Keratinocyte (primary cell): ENCODE measurements at places on chromosomes 7 and 10.

DNA sequence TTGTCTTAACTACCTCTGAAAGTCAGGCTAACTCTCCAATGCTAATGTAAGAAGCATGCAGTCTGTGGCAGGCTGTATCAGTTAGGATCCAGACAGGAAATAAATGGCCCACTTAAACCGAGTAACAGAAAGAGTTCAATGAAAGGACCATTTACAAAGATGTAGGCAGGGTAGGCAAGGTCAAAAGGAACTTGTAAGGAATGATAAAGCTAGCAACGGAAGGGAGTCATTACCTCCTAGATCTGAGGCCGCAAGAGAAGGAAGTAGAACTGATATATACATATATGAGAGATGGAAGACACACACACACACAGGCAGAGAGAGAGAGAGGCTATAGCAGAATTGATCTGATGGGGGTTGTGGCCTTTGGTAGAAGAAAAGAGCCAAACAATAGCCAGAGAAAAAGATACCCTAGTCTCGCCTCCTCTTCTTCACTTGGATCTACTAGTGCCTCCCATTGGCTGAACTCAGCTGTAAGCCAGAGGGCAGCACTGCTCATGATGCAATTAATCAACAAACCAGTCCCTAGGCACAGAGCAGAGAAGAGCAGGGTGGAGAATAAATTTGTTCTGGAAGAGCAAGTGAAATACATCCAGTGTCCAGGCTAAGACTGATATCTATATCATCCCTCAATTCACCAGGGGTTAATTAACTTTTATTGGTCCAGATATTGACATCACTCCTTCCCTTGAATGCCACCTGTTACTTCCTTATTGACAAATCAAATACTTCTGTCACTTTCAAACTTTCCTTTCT, 91.2 kb downstream of the LSMEM1 start:
- no peak for DNase-seq

DNA sequence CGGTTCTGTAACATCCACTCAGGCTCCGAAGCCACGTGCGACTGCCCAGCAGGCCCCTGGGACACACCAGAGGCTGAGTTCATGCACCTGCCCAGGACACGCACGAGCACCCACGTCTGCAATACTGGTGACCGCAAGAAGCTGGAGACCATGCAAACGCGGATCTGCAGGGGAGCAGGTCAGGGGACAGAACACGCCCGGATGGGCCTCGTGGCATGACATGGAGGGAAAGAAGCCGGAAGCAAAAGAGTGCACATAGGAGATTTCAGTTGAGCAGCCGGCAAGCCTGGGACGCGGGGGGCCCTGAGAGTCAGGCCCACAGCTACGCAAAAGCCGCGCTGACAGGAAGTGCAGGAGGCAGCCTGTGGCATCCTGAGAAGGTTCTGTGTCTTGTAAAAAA, 73.7 kb downstream of the FOXL3 start:
- no peak for DNase-seq

GRCh38 chr7:132065193-132065988, 509.0 kb upstream of the PODXL start:
- DNase-seq = peak; percentile 77

- no peak for DNase-seq
These were observed 920.2 kb downstream of the TYW1 start for GRCh38 chr7:67916571-67917436.

DNA sequence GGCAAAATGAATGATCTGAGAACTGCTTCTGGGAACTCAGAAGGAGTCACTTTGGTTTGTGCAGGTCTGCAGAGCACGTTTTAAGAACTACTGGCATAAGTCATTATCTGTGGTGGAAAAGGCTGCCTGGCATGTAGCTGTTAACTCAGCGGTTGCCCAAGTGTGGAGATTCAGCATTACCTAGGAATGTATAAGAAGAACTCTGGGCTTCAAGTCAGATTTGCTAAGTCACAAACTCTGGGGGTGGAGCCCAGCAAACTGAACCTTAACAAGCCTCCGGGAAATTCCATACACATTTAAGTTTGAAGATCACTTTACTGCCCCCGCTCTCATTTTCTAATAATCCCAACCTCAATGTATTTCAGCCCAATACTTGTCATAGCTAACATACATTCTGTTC, 31.1 kb downstream of the PLXDC2 start:
- DNase-seq = peak; percentile 23

DNA sequence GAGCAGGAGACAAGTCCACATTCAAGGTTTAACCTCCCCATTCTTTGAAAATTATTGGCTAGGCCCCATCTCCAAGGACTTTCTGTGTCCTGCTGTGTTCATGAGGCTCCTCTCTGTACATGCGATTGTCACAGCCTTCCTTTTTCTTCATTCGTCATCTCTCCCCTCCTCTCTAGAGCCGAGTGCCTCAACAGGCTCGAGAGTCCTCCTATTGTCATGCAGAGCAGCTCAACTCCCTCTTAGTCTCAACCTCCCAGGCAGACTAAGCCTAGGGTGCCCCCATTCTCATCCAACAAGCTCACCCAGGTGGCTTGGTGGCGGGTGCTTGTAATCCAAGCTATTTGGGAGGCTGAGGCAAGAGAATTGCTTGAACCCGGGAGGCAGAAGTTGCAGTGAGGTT, 35.1 kb upstream of the SAMD8 start:
- DNase-seq = no peak

DNA sequence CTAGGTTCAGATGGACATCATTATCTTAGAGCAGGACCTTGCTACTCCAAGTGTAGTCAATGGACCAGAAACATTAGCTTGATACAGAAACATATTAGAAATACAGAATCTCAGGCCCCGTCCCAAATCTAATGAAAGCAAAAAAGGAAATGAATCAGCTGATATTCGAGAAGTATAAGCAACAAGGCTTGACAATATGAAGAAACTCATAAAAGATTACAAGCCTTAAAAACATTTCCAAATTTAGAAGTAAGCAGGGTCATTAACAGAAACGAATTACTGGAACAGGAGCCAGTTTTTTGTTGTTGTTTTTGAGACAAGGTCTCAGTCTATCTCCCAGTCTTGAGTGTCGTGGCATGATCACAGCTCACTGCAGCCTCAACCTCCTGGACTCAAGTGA, 40.5 kb upstream of the GSAP start:
- DNase-seq = no peak

- no peak for DNase-seq
These were observed 303.3 kb upstream of the IGFBP3 start for GRCh38 chr7:46224363-46224762.

DNA sequence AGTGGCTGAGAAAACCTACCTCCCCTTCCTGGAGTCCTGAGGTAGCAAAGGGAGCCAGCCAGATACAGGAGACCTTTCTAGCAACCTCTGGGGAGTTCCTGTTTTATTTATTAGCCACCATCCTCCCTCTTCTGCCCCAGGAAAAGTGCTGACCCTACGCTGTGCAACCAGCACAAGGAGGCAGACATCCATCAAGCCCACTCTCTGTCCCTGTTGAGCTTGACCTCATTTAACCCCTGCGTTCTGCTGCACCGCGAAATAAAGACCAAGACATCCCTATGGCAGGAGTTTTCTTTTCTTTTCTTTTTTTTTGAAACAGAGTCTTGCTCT, 25.3 kb upstream of the ANKRD2 start:
- DNase-seq = no peak

DNA sequence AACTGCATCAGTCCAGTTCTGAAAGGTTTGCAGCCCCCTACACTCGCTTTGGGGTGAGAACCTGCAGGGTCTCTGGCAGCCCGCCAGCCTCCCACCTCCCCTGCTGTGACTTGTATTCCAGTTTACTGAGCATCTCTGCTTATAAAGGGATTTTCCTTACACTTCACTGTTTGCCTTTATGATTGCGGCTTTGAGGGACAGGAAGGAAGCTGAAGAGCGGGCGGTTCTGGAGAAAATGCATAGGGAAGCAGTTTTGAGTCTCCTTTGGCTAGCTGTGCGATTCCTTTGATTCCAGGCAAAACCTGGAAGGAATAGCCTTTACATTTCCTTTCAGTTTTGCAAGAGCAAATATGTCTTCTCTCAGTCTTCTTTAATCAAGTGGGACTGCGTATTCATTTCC, 65.0 kb upstream of the TRIM8 start:
- DNase-seq = no peak

GRCh38 chr7:109318136-109318535, 748.5 kb downstream of the DNAJB9 start:
- no peak for DNase-seq

DNA sequence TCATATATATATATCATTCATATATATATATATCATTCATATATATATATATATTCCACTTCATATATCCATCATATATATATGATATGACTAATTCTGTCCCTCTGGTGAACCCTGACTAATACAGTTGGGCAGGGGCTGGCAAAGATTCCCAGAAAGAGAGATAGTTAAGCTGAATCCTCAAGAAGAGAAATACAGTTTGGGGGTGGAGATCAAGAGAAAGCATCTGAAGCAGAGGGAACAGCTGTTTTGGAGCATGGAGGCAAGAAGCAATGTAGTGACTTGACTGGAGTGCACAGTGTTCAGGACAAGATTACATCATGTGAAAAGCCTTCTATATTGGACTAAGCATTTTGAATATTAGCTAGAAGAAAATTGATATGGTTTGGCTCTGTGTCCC, 540.7 kb downstream of the MAGI2 start:
- no peak for DNase-seq

DNA sequence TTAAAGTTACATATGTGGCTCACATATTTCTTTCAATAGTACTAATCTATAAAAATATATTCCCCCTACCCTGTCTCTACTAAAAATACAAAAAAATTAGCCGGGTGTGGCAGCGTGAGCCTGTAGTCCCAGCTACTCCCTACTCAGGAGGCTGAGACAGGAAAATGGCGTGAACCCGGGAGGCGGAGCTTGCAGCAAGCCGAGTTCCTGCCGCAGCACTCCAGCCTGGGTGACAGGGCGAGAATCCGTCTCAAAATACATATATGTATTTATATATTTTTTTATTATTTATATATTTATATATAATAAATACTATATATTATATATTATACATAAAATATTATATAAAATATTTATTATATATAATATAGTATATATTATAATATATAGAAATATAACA, 69.7 kb upstream of the GRM3 start:
- DNase-seq = no peak

- no peak for DNase-seq
These were observed 1.8 kb downstream of the GRK5 start for GRCh38 chr10:119209035-119209735.

DNA sequence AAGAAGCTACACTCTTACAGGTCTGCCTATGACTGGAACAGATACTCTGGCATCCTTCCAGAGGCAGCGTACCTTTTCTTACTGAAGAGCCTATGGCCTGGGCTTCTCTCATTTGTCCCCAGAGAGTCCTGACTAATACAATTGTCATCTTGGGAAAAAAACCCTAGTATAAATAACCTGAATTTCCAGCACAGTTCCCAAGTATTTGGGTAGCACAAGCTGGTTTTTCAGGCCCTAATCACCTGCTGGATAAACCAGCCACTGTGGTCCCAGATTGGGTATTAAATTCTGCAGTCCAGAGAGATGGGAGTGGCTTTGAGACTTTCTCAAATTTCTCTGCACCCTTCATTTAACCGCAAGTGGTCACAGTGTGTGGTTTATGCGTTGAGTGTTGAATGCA, 186.8 kb upstream of the NEBL start:
- DNase-seq = no peak

DNA sequence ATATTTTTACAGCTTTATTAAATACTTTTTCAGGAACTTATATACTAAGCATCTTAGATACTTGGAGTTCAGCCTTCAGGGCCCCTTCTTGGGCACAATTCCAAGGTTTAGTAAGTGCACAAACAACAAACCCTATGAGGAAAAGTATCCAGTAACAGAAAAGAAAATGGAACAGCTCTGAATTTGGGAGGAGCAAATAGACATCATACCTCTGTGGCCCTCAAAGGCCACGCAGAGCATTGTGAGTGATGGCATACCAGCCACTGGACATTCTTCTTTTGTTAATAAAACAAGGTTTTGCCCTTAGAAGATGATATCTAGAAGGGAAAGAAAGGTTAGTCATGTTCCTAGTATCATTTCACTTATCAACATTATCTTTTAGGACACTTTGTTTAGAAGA, 46.0 kb downstream of the ST7 start:
- no peak for DNase-seq

DNA sequence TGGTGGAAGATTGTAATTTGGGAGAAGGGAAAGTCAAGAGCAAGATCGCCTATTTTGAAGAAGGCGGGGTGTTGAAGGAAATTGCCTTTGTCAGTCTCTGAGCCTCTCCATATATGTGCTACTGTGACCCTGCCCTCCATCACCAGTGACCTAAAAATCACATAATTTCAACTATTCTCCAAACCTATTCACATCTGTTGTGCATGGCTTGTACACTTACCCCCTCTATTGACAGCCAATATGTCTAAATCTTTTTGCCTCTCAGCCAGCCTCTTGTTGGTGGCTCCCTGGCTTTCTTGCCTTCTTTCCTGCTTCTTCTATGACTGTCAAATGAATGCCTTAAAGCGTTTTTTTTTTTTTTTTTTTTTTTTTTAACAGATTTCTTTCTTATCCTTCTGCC, 295.6 kb downstream of the AUTS2 start:
- DNase-seq = no peak

GRCh38 chr10:74871595-74872382, 45.4 kb downstream of the KAT6B start:
- no peak for DNase-seq

DNA sequence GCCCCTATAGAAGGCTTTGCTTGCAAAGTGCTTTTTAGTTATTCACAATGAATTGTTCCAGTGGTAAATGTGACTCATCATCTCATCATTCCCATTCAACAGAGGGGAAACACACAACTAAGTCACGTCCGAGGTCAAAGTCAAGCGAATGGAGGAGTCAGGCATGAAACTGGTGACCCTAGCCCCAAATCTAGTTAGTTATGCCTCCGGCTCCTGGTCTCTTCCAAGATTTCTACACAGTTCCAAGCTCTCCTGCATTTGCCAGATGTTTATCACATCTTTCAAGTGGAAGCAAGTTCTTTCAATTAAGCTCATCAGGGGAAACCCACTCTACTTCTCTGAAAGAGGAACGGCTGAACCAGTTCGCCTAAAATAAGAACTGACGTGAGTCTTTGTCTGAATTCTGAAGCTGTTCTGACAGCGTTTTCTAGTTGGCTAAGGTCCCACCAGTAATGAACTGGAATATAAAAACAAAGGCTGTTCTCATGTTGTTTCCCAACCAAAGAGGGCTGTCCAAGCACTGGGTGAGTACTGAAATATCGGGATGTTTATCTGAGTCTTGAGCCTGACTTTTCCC, 140.9 kb upstream of the NRBF2 start:
- no peak for DNase-seq

- DNase-seq = no peak
These were observed 232.5 kb upstream of the FZD1 start for GRCh38 chr7:91031757-91032156.

- no peak for DNase-seq
These were observed 386.0 kb downstream of the RPS24 start for GRCh38 chr10:78419481-78420265.

- DNase-seq = peak; percentile 1
These were observed 20.7 kb downstream of the ZNF107 start for GRCh38 chr7:64686493-64687184.
